Esophagus squamous epithelium (tissue), 5 donors: ENCODE measurements at places on chromosomes 7 and 10.

GRCh38 chr10:10630782-10631181 lies 386.9 kb upstream of the CELF2 start:
- no peak for DNase-seq

- DNase-seq = no peak
Observed at GRCh38 chr10:74328388-74328787, 177.4 kb downstream of the ADK start.

DNA sequence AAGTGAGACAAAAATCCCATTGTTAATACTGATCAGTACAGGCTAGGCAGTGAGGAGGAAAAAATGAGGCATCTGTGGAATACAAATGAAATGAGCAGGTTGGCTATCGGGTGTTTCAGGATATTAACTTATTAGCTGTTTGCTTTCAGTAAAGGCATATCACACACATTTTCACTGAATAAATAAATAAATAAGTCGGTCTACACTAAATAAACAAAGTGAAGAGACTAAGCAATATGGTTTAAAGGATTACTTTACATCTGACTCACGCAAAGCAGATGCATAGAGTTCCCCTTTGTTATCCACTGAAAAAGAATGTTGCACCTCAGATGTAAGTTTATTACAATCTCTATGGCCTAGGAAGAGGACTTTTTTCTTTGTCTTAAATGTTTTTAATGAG lies 6.3 kb upstream of the SEMA3A start:
- no peak for DNase-seq

DNA sequence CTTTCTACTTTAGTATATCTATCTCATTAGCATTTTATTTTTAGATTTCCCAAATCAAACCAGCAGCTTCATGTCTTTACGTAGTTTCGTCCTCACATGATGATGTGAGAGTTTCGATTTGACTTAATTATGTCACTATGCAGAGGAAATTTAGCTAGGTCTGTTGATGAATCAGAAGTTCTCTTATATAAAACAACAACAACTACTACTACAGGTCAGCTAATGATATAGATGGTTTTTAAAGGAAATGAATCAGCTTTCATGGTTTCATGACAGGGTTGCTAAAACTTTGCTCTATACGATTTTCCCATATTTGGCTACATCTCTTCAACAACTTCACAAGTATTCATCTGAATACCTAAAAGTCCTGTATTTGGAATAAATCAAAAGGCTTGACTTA lies 28.6 kb downstream of the JAZF1 start:
- no peak for DNase-seq

GRCh38 chr7:45700556-45700955 lies 126.4 kb downstream of the ADCY1 start:
- no peak for DNase-seq

GRCh38 chr10:11242443-11243387 lies 225.0 kb downstream of the CELF2 start:
- DNase-seq = no peak
